Activated T-helper 1 cell treated with anti-CD3 and anti-CD28 coated beads, Interleukin-2, amount 50 U/mL, for 16 hours (primary cell): ENCODE measurements at places on chromosomes 13 and 19.

GRCh38 chr13:61766667-61767058, 351.0 kb upstream of the PCDH20 start:
- DNase-seq = no peak

- no peak for DNase-seq
Measured at GRCh38 chr13:20828539-20829364, 55.0 kb upstream of the EEF1AKMT1 start.

DNA sequence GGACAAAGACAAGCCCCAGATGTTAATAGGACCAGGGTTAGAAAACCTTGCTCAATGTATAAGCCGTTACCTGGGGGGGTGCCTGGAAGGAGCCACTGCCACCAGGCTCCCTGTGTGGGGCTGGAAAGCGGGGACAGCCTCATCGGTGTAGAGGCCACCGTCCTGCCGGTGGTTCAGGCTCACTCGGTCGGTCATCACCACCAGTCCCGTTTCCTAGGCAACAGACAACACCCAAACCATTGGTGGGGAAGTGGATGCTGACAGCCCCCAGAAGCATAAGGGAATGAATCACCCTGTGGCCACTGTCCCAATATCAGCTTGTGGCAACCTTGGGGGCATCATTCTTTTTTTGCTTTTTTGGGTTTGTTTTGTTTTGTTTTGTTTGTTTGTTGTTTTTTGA, 55.8 kb downstream of the CPAMD8 start:
- no peak for DNase-seq

GRCh38 chr13:64457976-64458375, 2772.2 kb downstream of the PCDH9 start:
- no peak for DNase-seq

- DNase-seq = no peak
Measured at GRCh38 chr13:92547266-92547665, 679.3 kb upstream of the GPC6 start.

- DNase-seq = no peak
Measured at GRCh38 chr13:110916301-110917142, 1.7 kb upstream of the ANKRD10 start.

DNA sequence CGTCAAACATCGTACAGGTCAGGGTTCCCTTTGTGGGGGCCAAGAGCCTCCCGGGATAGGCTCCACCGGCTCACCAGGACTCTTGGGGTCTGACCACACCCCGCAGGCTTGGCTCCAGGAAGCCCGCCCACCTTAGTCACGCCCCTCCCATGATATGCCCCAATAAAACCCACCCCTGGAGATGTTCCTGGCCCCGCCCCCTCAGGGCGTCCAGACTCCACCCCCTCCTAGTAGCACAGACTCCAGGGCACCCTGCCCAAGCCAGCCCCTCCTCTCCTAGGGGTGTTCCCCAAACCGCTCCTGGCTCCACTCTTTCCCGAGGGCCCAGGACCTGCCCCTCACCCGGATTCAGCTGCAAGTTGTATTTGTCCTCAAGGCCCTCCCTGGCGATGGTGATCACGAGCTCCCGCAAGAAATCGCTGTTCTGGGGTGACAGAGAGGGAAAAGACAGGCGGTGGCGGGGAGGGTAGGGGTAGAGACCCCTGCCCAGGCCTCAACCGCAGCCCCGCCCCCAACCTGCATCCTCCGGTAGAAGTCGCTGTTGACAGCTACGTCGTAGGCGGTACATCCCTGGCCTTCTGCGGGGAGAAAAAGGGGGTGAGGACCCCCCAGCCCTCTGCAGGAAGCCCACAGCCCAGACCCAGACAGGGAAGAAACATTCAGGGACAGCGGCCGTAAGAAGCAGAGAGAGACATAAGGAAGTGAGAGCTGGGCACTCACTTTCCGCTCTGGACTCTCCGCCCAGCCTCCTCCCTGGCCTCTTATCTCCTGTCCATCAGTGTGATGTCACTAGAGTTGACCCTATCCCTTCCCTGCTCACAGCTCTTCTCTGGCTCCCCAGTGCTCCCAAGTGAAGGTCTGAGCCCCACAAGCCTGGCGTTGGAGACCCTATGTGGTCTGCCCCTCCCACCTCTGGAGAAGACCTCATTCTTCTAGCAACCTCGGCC, 3.9 kb downstream of the PIH1D1 start:
- DNase-seq = no peak

GRCh38 chr13:27641711-27642502, 20.2 kb downstream of the POLR1D start:
- no peak for DNase-seq

GRCh38 chr19:2413629-2414028, 13.8 kb downstream of the TIMM13 start:
- no peak for DNase-seq

- DNase-seq = no peak
Measured at GRCh38 chr13:51349016-51349415, 9.5 kb downstream of the SERPINE3 start.

- DNase-seq = peak; percentile 33
Measured at GRCh38 chr13:19782049-19782726, 557 bp downstream of the PSPC1 start.

DNA sequence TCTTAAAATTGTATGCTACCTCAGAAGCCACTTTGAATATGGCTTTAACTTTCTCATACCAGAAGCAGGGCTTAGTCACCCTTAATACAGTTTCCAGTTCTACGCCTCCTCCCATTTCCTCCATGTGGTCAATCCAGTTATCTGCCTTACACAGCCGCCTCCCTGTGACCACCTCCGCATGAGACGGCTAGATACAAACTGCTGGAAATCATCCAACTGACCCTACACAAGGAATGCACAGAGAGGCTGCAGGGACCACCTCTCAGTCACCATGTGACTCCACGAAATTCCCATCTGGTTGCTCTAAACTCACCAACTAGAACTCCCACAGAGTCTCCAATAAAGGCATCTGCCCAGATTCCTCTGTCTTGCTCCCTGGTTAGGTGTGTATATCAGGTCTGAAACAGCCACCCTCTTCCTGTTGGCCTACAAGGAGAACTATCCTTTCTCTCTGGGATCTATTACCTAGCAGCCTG, 6.8 kb downstream of the ZNF564 start:
- no peak for DNase-seq

DNA sequence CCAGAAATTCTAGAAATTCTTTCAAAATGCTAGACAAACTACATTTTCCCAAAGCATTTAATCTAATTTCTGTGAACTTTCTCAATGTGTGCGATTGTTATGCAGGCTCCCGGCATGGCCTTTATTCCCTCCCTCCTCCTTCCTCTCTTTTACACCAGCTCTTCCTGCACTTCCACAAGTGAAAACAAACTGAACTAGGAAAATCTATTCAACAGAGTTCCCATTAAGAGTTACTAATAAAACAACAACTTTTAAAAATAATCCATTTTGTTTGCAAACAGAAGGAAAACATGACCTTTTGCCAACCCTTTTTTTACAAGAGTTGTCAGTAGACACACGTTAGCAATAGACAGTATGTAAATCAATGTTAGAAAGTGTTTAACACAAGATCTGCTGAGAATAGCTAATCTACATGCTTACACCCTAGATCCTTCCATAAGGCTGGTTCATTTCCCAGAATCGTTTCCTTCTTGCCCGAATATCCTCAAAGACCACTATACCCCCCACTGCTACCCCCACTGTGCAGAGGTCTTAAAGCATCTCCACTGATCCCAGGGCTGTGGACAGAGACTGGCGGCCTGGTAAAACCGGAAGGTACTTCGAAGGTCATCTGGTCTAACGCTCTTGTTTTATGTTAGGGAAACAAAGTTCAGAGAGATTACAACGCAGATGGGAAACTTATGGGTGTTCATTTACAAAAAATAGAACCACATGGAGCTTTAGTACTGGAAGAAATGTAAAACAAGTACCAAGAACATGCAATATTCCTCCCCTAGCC, 98.0 kb downstream of the FOXO1 start:
- DNase-seq = no peak

DNA sequence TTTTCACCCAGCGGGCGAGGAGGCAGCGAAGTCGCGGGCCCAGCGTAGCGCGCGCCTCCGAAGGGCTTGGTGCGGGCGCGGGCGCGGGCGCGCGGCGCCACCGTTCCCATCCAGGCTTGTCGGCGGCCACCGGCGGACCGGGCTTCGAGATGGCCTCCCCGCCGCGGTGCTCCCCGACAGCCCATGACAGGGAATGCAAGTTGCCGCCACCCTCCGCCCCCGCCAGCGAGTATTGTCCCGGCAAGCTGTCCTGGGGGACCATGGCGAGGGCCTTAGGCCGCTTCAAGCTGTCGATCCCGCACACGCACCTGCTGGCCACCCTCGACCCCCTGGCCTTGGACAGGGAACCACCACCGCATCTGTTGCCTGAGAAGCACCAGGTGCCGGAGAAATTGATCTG, at the start of gene WDR88:
TSS of gene WDR88 (plus strand) at position 94 of the 400 bp plus-strand sequence. CDS start at position 150, 56 bp downstream.
- DNase-seq = no peak

- peak; percentile 51 for DNase-seq
Measured at GRCh38 chr19:48419158-48419920, 25.9 kb downstream of the GRIN2D start.

DNA sequence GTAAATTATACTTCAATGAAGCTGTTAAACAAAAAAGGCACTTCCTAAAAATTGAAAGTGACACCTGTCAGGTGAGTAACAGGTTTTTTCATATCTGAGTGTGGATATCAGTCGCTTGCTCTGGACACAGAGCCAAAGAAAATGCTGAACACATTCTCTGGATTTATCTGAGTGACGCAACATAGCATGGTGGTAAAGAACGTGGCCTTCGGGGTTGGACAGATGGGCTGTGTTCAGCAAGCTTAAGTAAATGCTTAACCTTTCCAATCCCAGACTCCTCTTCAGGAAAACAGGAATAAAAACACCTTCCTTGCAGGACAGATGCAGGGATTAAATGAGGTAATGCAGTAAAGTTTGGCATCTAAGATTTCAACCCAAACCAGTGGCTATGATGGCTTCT, 132.0 kb downstream of the FOXO1 start:
- no peak for DNase-seq

GRCh38 chr13:79512950-79513349, 32.0 kb downstream of the NDFIP2 start:
- DNase-seq = no peak

- no peak for DNase-seq
Measured at GRCh38 chr13:27971236-27971645, 2.1 kb upstream of the CDX2 start.

- no peak for DNase-seq
Measured at GRCh38 chr13:31005066-31005465, 72.6 kb downstream of the TEX26 start.

GRCh38 chr19:28402701-28403290, 810.2 kb downstream of the UQCRFS1 start:
- DNase-seq = no peak

DNA sequence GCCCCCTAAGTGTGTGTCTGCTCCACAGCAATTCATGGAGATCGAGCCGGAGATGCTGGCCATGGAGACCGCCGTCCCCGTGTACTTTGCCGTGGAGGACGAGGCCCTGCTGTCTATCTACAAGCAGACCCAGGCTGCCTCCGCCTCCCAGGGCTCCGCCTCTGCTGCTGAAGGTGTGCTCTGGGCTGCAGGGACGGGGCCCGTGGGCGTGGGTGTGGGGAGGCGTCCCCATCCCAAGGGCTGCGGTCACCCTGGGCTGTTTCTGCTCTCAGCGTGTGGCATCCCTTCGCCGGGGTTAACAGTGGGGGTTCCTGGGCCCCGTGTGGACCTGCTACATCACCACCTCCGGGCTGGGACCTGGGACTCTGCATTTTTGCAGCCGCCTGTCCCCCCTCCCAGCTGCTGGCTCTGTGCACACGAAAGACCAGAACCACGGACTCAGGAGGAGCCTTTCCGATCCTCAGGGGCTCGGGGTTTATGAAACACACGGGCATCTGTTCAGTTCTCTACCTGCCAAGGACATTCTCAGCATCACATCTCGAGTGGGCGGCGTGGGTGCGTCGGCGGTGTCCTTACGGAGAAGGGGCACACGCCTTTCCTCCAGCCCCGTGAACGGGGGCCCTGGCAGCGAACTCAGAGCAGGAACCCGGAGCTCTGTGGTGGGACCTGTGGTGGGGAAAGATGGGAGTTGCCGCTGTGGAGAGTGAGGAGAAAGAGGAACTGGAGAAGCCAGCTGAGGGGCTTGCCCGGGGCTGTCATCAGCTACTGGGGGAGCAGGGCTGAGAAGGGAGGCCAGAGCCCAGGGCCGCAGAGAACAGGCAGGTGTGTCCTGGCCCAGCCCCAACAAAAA, 7.8 kb downstream of the NCLN start:
- DNase-seq = no peak

- no peak for DNase-seq
Measured at GRCh38 chr19:10655457-10656312, 1.5 kb downstream of the ILF3 start.

DNA sequence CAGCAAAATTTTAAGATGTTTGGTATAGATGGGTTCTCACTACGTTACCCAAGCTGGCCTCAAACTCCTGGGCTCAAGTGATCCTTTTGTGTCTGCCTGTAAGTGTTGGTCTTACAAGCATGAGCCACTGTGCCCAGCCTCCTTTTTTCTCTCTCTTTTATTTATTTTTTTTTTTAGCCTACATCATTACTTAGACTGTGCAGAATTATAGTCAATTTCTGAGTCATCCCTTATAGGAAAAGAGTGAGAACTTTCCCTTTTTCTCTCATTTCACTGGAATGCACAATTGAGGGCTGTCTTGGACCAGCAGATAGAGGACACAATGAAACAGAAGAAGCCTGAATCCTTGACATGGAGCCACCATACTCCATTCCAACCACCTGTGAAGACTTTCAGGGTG, 13.3 kb downstream of the TSKS start:
- DNase-seq = no peak

DNA sequence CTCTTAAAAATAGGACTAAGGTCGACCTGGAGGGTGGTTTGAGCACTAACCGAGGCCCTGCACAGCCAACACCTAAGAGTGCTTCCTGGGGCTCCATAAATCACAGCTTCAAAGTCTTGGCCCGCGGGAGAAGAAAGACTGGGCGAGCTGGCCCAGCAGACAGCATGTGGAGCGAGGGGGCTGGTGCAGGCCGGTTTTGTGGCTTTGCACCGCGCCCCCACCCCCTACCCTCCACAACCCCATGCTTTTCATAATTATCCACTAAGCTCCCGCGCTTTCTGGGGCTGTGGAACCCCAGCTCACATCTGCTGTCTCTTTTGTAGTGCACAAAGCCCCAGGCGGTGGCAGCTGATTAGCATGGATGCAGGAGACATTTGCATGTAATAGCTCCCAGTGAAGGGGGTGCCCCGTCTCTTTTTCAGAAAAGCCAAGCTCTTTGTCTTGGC, 17.1 kb downstream of the CARM1 start:
- DNase-seq = no peak

DNA sequence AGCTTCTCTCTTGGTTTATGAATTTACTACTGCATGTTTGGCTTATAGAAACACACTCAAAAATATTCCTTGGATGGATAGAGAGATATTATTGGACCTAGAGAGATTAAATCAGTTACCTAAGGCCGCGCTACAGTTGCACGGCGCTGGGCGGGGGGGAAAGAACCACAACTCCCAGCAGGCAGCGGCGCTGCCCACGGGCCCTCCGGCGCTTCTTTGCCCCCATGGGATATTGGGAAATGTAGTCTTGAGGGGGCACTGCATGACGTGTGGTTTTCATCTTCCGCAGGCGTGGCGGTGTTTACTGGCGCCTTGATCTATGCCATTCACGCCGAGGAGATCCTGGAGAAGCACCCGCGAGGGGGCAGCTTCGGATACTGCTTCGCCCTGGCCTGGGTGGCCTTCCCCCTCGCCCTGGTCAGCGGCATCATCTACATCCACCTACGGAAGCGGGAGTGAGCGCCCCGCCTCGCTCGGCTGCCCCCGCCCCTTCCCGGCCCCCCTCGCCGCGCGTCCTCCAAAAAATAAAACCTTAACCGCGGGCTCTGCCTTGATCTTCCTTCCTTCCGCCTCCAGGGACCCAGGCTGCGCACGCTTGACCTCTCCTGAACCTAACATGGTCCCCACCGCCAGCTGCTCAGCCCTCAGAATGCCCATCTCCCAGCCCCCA, 4.8 kb downstream of the EMP3 start:
- peak; percentile 70 for DNase-seq

GRCh38 chr19:36837906-36838783, at the start of gene ZNF790:
TSS of gene ZNF790 (minus strand) at chr19:36838387. CDS start at chr19:36825619, 12,768 bp downstream.
- peak; percentile 55 for DNase-seq
